ENCODE measurements at places on chromosomes 16 and 17.
A peak's percentile ranks its signal among the peaks of the same experiment; 100 is the strongest.

GRCh38 chr17:61321344-61321743 is 78.3 kb upstream of the TBX2 start:
- DNase-seq = no peak

DNA sequence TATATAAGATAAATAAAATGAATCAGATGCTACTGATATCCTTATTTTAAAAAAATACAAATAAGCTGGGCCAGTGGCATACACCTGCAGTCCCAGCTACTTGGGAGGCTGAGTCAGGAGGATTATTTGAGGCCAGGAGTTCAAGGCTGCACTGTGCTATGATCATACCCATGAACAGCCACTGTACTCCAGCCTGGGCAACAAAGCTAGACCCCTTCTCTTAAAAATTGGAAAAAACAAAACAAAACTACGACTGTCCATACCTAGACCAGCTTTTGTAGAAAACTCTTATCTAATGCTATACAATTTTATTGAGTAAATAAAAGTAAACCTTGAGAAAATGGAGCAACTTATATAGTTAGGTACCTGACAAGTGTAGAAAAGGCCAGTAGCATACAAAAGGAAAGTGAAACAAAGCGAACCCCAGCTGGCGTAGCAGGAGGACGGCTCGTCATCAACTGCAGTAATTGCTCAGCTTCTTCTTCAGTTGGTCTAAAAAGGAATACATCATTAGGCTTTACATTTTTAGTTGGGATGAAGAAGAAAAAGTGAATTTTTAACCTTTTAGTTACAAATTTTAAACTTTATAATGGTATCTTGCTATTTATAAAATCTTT is 23.6 kb downstream of the INTS2 start:
- DNase-seq = no peak

DNA sequence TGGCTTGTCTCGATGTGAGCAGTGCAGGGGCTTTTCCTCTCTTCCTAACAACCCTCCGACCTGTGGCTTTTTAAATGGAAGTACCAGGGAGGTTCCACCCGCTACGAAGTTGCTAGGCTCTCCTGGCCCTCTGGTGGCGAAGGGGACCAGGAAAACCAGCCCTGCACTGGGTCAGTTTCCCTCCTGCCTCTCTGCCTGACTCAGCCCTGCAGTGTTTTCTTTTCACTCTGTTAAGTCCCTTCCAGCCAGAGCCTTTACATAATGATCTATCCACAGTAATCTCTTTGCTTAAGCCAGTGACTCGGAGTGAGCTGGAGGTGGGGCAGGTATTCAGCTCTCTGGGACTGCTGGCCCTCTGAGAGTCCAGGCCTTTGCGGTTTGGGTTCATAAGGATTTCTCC is 331.3 kb upstream of the EEF2KMT start:
- DNase-seq = no peak

DNA sequence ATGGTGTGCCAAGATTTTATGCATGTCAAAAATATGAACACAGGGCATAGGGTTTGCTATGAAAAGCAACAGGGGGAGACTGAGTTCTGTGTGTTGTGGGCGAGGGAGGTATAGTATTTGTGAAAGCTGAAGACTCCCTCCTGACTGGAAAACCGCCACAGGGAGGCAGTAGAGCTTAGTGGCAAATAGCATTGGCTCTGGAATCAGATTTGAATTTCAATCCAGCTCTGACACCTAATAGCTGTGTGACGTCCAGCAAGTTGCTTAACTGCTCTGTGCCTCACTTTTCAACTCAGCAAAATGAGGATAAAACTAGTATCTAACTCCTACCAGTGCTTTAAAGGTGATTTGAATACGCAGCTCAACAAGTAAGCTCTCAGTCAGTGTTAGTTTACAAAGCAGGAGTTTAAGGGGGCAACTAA is 22.0 kb downstream of the KPNA2 start:
- peak; percentile 46 for DNase-seq

GRCh38 chr17:16932611-16933010 is 39.3 kb downstream of the TNFRSF13B start:
- no peak for DNase-seq

- peak; percentile 48 for DNase-seq
These were observed 11.8 kb downstream of the GNAO1 start for GRCh38 chr16:56203052-56203451.

GRCh38 chr17:65514082-65514481 is 47.4 kb downstream of the AXIN2 start:
- DNase-seq = no peak
